ENCODE measurements at places on chromosomes 5 and 9.

DNA sequence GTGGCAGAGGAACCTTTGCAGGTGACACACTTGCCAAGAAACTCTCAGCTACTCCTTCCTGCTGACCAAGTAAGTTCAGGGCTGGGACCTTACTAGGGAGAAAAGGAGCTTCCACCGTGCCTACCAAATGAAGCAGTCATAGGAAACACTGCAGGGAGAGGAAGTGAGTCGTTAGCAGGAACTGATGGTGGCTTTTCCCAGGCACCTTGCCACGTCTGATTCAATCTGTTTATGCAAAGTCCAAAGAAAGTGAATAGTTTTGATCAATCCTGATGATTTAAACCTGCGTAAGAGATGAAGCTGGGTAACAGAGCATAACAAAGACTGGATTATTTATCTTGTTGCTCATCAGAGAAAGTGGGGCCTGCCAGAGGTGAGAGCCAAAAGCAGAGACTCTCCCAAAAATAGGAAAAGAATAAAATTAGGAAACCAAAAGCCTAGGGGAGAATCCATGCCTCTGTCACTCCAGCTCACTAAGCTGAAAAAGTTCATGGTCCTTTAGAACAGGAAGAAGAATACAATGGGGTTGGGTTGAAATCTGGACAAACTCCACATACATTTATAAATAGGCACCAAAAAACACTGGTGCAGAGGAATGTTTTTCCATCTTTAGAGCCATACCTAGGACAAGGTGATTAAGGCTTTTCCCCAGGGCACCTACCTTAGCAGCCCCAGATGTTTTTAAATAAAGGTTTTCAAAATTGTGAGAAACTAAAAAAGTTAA lies 9.3 kb upstream of the PFDN1 start:
- DNase-seq = no peak

- no peak for DNase-seq
These were observed 174.5 kb downstream of the DOCK8 start for GRCh38 chr9:389159-389558.

DNA sequence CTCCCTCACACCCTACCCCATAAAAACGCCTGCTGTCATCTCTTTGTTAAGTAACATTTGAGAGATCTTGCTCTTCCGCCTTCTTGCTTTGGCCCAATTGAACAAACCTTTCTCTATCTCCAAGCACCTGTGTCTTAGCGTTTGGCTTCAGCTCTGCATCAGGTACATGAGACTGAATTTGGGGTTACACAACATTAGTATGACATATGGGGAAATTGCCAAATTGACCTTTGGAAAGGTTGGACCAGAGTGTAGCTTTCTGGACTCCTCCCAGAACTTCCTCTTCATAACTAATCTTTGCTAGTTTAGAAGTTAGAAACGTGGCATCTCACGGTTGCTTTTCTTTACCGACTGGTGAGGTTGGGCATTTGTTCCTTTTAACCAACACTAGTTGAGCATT lies 3.5 kb upstream of the EXOSC3 start:
- no peak for DNase-seq

- no peak for DNase-seq
These were observed 78.2 kb downstream of the RAI14 start for GRCh38 chr5:34734326-34734725.

GRCh38 chr5:37971483-37972024 lies 131.7 kb upstream of the GDNF start:
- no peak for DNase-seq

DNA sequence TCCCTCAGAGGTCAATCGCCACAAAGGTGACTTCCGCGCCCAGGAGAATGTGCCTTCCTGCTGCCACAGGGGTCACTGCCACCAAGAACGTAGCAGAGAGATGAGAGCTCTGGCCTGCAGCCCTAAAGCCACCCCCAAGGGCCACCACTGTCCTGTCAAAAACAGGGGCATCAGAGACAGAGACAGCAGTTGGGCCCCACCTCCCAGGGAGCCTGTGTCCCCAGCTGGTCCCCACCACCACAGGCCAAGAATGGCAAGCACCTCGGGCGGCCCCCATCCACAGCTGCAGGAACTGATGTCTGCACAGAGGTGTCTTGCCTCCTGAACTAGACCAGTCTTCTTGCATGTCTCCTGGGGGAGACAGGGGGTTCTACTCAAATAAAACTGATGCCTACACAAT lies 5.8 kb downstream of the SPATA31E1 start:
- DNase-seq = no peak

DNA sequence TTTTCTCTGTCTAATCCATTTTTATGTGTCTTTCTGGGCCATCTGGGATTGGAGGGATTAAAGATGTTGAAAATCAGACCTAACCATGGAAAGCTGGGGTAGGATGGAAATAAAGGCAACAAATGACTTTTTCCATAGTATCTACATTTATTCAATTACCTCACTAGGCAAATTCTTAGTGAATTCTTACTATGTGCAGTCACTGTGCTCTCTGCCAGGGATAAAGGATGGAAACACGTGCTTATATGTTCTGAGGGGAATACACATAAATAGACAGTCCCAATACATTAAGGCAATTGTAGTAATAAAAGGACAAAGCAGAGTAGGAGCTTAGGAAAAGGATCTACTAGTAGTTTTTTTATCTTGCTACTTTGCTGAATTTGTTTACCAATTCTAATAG lies 214.2 kb downstream of the PRR16 start:
- DNase-seq = no peak

DNA sequence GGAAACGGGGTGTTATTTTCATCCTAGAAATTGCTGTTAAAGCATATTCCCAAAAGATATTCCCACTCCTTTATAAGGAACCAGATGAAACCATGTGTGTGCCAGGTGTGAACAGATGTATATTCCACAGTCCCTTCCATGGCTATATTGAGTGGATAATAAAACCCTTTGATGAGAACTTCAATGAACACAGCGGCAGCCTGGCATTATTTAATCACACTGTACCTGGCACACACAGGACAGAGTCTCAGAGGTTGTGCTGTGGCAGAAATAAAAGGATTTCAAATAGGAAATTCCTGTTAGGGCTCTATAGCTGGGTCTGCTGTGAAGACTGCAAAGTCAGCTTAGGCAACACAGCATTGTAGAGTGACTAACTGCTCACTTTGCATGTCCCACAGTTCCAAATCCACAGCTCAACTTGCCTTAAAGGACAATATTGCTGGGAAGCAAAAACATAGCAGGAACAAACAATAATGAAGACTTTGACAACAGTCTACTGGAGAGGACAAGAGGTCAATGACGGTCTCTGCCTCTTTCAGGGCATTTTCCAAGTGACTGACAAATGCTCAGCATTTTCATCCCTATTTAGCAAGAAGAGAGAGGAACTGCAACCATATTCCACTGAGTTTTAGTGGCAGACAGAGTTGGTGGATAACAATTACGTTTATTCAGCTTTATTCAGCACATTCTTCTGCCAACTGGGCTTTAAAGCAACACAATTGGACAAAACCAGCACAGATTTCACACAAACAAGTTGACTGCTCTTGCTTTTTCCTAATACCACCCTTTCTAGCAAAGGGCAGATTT lies 255.7 kb upstream of the RGMB start:
- DNase-seq = no peak

DNA sequence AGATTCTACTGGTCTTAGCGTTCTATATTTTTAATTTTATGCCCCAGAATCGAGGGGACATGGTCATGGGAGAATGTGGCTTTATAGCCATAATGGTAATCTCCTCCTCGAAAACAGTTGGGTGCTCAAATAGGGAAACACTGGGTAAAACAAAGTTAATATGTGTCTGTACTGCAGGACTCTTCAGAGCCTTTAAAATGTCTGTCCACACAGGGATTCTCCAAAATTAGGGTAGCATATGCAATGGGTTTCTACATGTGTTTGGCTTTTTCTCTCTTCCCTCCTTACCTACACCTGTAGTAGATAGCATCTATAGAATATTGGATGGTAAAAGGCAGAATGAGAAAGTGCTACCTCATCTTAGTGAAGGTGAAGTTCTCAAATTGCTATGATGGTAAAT lies 130.0 kb upstream of the NR3C1 start:
- no peak for DNase-seq

GRCh38 chr5:134945041-134945440 lies 22.7 kb upstream of the CATSPER3 start:
- DNase-seq = no peak

DNA sequence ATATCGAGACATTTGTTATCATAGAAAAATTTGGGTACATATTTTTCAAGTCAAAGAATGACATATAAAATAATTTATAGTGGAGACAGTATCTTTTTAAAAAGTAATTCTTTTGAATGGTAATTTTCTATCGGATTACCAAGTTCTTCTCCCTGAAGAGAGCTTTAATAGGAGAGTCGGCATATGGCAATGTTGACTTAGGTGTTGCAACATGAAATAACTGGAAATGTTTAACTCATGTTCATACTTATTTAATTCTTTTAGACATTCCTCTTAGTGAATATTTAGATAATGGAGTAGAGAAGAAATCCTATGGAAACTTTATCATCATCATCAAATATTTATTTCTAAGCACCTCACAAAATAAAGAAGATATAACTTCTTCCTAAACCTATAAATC lies 118.2 kb upstream of the CTNND2 start:
- DNase-seq = no peak

DNA sequence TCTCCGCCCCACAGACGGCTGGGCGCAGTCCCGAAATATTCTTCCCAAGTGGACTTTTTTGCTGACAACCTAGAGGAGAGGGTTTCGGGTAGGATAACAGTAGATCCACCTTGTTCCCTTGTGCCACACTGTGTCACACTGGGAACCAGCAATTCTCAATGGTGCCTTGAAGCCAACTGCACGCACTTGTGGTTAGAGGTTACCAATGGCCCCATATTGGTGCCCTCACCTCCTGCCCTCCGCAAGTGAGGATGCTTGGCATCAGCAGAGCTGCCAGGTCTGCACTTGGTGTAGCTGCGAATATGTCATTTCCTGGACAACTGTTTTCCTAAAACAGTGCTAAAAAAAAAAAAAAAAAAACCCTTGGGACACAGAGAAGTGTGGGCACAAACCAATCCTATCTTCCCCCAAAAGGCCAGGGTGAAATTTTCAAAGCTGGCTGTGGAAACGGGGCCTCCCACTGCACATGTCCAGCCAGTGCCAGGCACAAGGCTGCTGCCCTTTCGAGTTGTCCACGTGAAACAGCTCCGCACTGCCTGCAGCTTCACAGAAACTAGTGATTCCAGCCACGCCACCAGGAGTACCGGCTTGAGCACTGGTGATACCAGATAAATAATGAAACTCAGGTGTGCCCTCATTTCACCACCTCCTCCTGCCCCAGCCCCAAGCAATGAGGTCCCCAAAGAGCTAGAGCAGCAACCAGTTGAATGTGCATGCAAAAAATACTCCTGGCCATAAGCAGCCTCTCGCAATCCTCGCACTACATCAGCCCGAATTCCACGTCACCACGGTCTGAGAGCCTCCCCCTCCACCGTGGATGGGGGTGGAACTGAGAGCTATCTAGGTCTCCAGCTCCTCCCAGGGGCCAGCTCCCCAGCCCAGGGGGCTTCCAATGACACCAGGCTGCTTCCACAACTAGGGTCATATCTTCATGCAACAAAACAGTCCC lies 51.2 kb downstream of the USP20 start:
- DNase-seq = peak; percentile 24

DNA sequence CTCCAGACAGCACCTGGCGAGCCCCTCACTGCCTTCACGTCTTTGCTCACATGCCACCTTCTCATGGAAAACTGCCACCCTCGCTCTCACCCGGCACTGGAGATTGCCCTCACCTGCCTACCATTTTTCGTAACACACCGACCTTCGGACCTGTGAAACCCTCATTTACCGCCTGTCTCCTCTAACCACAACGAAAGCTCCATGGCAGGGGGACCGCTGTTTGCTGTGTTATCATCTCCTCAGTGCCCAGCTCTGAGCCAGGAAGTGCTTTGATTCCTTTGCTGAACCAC lies 109.2 kb upstream of the PHYKPL start:
- no peak for DNase-seq

GRCh38 chr9:34185778-34186551 lies 7.1 kb downstream of the UBAP1 start:
- DNase-seq = peak; percentile 21

- DNase-seq = no peak
These were observed 359.6 kb downstream of the EBF1 start for GRCh38 chr5:158739951-158740757.

- DNase-seq = no peak
These were observed 60.2 kb downstream of the UHRF2 start for GRCh38 chr9:6473151-6473550.

- no peak for DNase-seq
These were observed 1938.4 kb upstream of the C9orf72 start for GRCh38 chr9:29511680-29512079.

DNA sequence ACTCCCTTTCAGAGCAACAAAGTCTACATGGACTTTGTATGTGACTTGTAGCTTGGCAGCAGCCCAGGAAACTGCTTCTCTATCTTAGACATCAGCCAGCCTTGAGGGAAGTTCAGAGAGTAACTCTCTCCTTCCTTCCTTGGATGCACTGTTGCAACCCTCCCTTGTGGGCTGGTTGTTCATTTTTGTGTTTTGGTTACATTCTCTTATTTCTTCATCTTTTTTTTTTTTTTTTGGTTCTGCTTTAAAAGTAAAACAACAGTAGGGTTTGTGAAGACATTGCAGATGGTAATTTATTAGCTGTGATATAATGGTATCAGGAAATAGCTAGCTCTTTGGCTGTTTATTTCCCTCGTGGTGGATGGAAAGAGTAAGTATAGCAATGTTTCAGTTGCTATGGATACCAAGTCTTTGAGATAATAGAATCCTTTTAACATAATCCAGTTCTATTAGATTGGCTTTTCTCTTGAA lies 97.9 kb upstream of the MAMDC2 start:
- no peak for DNase-seq

DNA sequence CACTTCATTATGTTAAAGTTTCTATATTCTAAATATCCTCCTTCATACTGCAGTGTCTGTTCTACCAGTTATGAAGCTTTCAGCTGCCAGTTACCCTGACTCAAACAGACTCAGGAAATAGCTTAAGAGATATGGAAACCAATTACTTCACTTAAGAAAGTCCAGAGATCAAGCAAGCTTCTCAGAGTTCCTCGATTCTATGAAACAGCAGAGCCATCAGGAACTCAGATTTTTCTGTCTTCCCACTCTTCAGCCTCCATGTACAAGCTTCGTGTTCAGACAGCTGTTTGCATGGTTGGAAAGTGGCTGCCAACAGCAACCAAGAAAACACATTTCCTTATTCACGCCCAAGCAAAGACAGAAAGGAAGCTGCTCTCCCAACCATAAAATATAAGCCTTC lies 216.1 kb downstream of the ACTL7B start:
- no peak for DNase-seq

DNA sequence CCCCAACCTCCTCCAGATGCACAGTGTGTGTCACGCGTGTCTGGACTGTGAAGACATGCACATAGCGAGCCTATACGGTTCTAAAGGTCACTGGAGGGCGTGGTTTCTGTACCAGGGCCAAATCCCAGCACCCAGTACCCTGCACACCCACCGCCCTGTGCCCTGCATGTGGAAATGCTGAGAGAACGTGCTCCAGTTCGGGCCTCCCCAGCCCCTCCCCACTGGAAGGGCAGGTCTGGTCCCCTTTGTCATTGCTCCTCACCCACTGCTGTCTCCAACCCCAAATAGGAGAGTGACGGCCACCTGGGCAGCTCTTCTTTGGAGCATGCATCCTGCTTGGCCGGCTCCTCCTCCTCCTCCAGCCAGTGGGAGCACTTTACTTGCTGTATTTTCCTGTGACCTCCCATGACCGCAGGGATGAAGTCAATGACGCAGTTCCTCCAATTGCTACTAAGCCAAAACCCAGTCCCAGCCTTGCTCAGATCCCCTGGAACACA lies 116.7 kb downstream of the WNK2 start:
- DNase-seq = no peak
